ENCODE measurements at places on chromosomes 11 and 22.

- no peak for DNase-seq
Measured at GRCh38 chr11:32433101-32433913, 2.0 kb downstream of the WT1 start.

DNA sequence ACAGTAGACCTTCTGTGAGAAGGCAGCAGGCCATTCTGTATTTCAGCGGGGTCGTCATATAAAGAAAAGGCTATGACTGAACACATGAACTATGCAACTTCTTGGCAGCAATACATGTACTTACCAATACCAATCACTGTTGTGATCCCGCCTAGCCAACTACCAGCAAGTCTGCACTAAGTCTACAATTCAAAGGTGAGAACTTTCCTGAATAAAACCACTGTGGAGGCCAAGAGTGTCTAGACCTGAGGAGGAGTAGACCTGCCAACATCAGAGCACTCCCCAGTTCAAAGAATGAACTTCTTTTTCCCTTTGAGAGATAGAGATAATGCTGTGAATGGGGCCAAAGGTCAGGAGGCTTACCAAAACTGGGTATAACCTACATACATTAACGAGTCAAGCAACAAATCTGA, 108.2 kb downstream of the SIK3 start:
- no peak for DNase-seq

DNA sequence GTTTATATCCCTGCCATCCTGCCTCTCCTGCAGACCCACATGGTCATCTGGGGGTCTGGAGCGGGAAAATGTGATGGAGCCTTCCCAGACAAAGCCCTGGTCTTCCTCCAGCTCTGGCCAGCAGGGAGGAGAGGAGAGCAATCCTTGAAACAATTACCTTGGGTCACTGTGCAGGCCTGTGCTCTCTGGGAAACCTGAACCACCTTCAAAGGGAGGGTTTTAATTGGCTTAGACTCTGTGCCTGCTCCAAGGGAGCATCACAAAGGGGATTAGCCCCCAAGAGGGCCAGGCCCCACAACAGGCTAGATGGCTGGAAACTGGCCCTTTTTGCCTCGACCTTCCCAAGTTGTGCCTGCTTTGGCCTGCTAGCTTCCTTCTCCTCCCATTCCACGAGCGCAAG, 351.9 kb downstream of the TENM4 start:
- DNase-seq, result no peak

GRCh38 chr11:313787-314553, at the start of gene IFITM1:
IFITM1 (plus strand) TSS chr11:314040; CDS start chr11:314171, 131 bp downstream.
- DNase-seq, result no peak

DNA sequence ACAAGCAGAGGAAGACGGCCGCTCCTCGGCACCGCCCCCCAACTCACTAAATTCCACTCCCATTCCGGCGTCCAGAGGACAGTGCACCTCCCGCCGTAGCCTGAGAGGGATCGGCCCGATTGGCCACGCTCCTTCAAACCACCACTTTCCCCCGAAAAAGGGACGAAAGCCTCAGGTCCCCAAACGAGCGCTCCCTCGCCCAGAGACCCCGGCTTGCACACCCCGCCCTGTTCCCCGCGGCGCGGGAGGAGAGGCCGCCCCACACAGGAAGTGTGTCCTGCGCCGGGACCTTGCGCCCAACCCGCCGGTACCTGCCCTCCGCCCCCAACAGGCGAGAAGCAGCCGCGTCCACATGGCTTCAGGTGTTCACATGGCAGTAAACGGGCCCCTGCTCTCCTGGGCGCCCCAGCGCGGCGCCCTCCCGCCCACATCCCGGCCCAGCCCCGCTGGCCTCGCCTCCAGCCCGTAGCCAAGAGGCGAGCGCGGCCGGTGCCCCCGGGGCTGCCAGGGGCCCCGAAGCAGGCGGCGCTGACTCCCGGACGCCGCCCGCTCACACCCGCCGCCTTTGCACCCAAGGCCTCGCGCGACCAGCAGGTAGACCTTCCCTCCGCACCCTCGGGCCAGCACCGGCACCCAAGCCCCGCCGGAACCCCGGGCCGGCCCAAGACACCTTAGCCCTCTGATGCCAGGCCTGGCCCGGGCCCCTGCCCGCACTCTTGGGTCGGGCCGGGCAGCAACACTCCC, 849 bp downstream of the TCF20 start:
- DNase-seq, result peak; percentile 58

- no peak for DNase-seq
Measured at GRCh38 chr11:35857922-35858321, 85.9 kb upstream of the LDLRAD3 start.

GRCh38 chr11:82867495-82868082, 32.6 kb downstream of the PRCP start:
- peak; percentile 80 for DNase-seq

All from activated CD4-positive, alpha-beta T cell treated with anti-CD3 and anti-CD28 coated beads for 24 hours (primary cell).